AG04450 (cell line): ENCODE measurements at places on chromosomes 6 and 20.
A peak's percentile ranks its signal among the peaks of the same experiment; 100 is the strongest.

DNA sequence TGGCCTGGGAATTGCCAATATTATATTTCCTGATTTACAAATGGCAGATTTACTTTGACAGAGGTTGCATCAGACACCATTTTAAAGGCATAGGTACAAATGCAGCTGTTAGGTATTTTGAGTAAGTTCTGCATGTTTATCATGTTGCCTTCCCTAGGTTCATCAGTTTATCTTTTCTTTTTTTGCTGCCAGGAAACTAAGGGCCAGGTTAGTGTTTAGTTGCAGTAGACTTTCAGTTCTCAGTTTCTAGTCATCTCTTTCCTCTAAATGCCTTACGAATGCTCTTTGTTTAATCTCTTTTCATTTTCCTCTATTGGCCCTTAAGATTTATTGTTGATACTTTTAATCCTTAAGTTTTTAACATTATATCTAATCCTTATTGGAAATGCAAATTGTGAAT, 129.9 kb downstream of the SMAP1 start:
- DNase-seq: no peak

- DNase-seq: peak; percentile 56
Observed at GRCh38 chr6:128723667-128724066, 159.3 kb upstream of the LAMA2 start.

- no peak for DNase-seq
Observed at GRCh38 chr6:158801655-158802294, 17.4 kb downstream of the EZR start.

- no peak for DNase-seq
Observed at GRCh38 chr6:2433266-2433665, 187.9 kb upstream of the GMDS start.

- no peak for DNase-seq
Observed at GRCh38 chr6:34115915-34116314, 30.0 kb downstream of the GRM4 start.

- DNase-seq: peak; percentile 67
Observed at GRCh38 chr6:132734694-132735236, 20.9 kb upstream of the VNN1 start.

DNA sequence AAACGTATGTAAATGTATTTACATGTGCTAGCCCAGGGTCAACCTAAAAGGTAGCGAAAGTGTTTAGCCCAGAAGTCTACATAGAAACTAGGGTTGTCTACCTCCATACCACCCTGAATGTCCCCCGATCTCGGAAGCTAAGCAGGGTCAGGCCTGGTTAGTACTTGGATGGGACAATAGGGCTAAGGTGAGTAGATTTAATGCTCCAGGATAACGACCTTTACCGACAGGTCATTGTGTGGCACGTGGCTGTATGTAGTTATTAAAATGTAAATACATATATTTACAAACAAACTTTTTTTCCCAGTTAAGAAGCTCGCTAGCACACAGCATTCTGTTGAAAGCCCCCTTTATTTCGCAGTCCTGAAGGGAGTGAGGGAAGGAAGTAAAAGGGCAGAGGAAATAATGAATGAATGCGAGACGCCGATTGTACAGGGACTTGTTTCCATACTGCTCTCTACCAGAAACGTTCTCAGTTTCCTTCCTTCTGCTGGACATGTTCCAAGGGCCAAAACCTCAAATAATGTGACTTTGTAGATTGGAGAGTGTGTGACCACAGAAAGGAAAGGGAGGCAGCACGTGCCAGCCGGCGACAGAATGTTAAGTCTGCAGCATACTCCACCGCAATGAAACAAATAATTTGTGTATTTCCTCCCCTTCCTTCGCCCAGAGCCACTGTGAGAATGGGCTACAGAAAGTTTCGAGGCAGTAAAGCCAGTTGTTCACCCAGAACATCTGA, 612 bp downstream of the ADAT2 start:
- no peak for DNase-seq

DNA sequence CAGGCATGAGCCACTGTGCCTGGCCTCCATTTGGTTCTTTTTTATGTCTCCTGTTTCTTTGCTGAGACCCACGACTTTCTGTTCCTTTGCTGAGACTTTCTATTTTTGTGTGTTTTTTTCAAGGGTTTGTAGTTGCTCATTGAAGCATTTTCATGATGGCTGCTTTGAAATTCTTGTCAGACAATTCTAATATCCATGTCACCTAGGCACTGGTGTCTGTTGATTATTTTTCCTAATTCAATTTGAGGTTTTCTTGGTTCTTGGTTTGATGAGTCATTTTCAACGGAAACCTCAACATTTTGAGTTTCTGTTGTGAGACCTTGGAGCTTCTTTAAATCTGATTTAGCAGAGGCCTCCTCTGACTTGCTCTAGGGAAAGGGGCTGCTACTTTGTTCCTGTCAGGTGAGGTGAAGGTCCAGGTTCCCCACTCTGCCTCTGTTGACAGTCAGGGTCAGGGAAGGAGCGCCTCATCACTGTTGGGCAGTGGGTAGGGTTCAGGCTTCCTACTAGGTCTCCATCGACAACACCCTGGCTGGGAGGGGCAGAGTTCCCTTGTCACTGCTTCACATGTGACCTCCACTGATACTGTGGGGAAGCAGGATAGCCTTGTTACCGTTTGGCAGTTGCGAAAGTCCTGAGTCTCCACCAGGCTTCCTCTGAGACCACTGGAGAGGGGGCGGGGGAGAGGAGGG, 67.2 kb upstream of the RNF24 start:
- DNase-seq: no peak

DNA sequence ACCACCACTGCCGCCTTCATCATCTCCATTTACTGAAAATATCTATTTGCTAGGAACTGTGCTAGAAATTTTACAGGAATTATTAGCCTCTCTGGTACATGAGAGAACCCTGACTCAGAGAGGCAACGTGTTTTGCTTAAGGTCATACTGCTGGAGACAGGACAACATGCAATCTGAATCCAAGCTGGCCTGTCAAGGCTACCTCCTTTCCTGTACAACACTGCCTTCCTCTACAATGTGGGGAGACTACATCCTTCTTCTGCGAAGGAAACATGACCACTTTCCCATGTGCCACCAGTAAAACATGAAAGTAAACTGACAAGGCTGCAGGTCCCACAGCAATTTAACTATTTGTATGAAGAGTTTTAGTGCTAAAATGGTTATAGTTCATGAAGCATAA, 200.9 kb downstream of the BACH2 start:
- no peak for DNase-seq

DNA sequence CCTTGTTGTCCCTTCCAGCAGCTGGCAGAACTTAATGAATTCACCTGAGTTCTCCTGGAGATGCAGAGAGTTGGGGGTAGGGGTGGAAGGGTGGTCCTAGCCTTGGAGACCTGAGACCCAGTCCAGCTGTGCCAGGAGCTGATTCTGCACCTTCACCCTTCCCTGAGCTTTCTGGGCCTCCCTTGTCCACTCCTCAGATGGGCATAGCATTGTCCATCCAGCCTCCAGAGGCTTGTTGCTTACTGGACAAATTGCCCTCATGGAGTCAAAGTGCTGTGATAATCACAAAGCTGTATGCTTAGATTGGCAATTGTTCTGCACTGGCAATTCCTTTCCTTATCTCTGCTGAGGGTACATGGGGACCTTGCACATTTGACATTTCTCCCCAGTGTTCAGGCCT, 16.5 kb downstream of the CST9L start:
- no peak for DNase-seq

DNA sequence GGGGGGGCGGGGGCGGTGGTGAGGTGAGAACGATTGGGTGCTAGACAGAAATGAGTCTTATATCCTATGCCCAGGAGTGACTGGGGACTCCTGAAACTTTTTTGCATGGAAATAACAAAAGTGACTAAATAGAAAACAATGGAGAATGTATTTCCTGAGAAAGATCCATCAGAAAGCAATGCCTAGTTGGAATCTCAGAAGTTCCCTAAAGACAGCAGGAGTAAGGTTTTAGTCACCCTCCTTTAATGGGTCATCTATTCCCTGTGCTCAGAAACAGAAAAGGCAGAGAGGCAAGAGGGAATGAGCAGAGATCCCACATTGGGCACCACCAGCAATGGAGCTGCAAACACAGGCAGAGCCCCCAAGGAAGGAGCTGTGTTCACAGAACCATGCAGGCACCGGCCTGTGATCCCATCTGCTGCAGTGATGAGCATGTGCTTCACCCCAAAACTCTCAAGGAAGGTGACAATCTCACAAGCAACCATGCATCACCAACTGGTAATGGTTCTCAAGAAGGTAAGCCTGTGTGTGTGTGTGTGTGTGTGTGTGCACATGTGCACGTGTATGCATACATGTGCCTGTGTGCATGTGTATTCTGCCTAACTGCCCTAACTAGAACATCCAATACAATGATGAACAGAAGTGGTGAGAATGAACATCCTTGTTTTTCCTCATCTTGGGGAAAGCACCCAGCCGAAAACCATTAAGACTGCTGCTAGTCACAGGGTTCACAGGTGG, 168.4 kb downstream of the WDR27 start:
- DNase-seq: no peak

GRCh38 chr20:58024241-58024721, 204.2 kb downstream of the ANKRD60 start:
- DNase-seq: no peak

DNA sequence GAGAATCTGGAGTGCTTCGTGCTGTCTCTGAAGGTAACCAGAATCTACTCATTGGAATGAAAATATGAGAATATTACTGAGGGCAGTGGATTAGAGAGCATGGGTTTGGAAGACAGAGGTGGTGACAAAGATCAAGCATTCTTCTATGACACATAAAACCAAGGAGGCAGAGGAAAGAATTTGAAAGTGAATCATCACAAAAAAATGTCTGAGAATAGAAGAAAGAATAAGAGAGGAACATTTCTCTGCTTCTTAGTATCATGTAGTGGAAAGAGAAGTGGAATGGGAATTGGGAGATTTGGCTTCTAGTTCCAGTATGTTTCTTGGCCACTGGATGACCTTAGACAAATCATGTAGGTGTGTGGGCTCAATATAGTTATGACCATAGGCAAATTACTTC, 474.0 kb downstream of the TFAP2B start:
- DNase-seq: no peak

- no peak for DNase-seq
Observed at GRCh38 chr6:15585760-15586214, 77.0 kb downstream of the DTNBP1 start.

DNA sequence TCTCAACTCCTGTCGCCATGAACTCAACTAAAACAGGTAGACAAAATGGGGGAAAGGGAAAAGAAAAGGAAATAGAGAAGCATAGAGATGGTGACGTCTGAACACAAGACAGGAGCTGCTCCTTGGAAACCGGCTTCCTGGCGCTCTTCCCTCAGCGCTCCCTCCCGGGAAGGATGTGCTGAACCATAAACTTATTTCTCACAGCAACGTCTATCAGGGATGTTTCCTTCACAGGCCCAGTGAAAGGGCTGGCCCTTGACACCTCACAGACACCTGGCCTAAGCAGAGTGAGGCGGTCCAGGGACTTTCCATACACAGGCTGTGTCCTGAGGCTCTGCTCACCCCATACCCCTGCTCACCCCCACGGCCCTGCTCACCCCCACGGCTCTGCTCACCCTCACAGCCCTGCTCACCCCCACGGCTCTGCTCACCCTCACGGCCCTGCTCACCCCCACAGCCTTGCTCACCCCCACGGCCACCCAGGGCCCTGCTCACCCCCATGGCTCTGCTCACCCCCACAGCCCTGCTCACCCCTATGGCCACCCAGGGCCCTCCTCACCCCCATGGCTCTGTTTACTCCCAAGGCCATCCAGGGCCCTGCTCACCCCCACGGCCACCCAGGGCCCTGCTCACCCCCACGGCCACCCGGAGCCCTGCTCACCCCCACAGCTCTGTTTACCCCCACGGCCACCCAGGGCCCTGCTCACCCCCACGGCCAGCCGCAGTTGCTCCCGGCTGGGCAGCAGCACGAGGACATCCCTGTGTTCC, 653 bp downstream of the FRMD1 start:
- no peak for DNase-seq

GRCh38 chr20:63005862-63006539, 763 bp downstream of the BHLHE23 start:
- DNase-seq: no peak

DNA sequence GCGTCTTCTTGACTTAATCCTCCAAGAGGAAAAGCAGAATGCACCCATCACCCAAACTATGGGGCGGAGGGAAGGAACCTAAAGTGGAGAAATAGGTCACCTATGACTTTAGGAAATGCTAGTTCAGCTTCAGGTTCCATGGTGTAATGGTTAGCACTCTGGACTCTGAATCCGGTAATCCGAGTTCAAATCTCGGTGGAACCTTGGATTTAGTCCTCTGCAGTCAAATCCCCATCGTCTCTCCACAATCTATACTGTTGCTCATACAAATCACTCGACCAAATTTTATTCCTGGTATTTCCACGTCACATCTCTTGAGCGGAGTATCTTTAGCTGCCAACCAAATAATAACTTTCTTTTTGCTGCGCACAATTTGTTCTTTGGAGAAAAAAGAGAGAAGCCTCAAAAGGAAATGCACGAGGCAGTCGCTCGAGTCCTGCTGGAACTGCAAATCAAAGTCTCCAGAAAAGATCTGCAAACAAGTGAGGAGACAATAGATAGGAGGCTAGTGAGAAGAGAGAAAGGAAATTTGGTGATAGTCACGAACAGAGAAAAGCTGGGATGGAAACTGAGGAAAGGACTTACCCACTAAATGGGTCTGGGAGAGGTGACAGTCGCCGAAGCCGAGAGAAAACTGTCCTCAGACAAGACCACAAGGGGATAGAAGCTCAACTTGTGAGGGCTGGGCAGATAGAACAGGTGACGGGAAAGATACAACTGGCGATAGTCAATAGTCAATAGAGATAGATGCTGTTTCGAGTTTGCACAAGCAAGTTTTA, 16.6 kb downstream of the POM121L2 start:
- DNase-seq: peak; percentile 21

GRCh38 chr20:9363673-9364072, 150.7 kb upstream of the LAMP5 start:
- DNase-seq: no peak

DNA sequence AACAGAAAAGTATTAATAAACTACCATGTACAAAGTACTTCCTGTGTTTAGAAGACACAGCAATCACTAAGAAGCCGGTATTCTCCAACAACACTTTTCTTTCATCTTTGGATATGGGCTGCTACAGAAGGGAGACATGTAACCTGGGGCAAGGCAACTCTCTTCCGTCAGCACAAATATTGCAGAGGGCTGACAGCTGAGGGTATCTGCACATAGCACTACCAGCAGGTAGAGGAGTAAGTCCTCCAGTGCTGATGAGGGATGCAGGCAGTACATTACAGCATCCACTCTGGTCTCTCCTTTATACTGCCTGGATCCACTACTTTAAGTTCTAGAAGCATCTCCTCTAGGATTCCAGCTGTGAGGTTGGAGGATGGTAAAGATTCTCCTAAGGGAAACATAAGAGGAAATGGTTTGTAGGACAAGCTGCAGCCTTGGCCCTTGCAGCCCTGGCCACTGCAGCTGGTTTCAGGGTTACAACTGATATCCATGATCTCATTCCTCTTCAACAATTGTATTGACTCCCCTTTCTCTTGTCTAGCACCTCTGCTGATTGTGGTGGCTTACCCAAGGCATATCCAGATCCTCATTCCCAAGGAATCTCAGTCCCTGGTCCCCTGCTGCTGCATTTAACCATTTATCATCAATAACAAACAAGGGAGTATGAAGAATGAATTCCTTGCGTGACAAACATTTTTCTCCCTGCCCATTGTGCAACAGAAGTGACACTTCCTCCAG, 110.7 kb upstream of the ADGRF1 start:
- DNase-seq: no peak

GRCh38 chr20:22366631-22367030, 217.7 kb downstream of the FOXA2 start:
- DNase-seq: no peak

GRCh38 chr6:32855467-32856174, 1.6 kb downstream of the PSMB9 start:
- no peak for DNase-seq
